Neural progenitor cell (in vitro differentiated cells): ENCODE measurements at places on chromosomes 7 and 10.

GRCh38 chr7:88449410-88449809, 142.7 kb upstream of the STEAP4 start:
- no peak overlapping the region for H3K4me3 ChIP-seq
- H3K36me3 ChIP-seq, result no peaks in the 10 kb centered on the region
- H3K4me1 ChIP-seq, result peaks cover 4% of the 10 kb centered on the region
- no peak overlapping the region for H3K27ac ChIP-seq

DNA sequence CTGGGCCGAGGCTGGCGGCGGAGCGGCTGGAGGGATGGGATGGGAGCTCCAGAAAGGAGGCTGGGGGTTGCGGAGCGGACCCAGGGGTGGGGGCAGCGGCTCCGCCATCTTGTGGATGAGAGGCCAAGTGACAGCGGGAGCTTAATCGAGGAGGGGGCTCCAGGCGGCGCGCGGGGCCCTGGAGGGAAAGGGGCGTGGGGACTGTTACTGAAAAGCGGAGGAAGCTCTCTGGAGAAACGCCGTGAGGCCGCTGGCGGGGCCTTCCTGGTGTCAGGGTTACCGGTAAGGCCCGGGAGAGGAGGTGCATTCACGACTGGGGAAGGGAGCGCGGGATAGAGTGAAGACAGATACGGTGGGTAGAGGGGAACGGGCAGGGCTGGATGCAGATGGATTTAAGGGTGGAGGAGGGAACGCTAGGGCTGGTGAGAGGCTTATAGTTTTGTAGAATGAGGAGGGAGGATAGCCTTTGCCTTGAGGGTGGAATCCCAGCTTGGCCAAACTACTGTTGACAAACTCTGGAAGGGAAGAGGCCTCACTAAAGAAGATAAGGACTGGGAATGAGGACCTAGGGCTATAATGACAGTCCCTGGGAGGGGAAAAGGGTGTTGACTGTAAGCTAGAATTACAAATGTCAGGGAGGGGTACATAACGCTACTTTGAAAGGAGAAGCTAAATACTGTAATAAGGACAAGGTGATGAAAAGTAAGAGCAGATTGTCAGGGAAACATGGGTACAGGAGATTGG, 535 bp downstream of the BTRC start:
- peak overlapping the region; percentile 68 for H3K4me3 ChIP-seq
- peak overlapping the region; percentile 59 for H3K27ac ChIP-seq
- DNase-seq, result peak; percentile 94
- H3K36me3 ChIP-seq, result no peaks in the 10 kb centered on the region
- no peaks in the 10 kb centered on the region for H3K27me3 ChIP-seq

DNA sequence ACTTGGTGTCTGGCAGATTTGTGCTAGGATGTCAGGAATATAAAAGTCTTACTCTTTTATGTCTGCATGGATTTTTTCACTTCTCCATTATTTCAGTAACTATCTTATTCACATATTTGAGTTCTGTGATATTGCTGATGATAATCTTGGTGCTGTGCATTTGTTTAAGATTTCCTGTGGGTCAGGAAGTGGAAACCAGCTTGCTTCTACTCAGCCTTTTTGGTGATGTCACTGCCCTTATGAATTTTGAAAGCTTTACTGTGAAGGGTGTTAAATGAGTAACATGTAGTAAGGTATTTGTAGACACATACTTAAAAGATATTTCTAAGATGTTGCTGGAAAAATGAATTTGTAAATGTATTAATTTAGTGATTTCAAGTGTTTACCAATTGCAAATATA, 69.5 kb upstream of the VOPP1 start:
- no peaks in the 10 kb centered on the region for H3K4me1 ChIP-seq
- no peaks in the 10 kb centered on the region for H3K27me3 ChIP-seq
- no peak for DNase-seq
- no peak overlapping the region for H3K4me3 ChIP-seq
- no peak overlapping the region for H3K27ac ChIP-seq
- no peaks in the 10 kb centered on the region for H3K36me3 ChIP-seq

GRCh38 chr10:408236-408635, 273.0 kb downstream of the ZMYND11 start:
- H3K27me3 ChIP-seq, result no peaks in the 10 kb centered on the region
- H3K4me3 ChIP-seq, result no peak overlapping the region
- H3K4me1 ChIP-seq, result peaks cover 8% of the 10 kb centered on the region
- no peak overlapping the region for H3K27ac ChIP-seq
- no peak for DNase-seq

GRCh38 chr7:46859963-46860475, 721.9 kb downstream of the TNS3 start:
- no peak overlapping the region for H3K27ac ChIP-seq
- no peaks in the 10 kb centered on the region for H3K27me3 ChIP-seq
- DNase-seq, result no peak
- H3K36me3 ChIP-seq, result no peaks in the 10 kb centered on the region
- no peak overlapping the region for H3K4me3 ChIP-seq

DNA sequence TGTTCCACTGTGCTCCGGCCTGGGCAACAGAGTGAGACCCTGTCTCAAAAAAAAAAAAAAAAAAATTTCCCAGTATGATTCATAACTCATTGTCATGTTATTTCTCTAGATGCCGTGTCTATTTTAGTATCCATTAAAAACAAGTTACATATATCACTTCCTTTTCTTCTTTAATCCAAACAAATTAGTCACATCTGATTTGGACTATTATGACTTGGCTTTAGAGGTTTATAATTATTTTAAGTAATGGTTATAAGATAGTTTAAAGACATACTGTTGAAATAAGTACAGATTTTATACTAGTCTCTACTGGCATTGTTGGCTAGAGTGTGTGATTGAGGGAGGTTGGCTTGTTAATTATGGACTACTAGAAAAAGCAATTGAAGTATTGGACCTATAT, 53.3 kb downstream of the ZMYND11 start:
- peaks cover 11% of the 10 kb centered on the region for H3K36me3 ChIP-seq
- H3K27ac ChIP-seq, result no peak overlapping the region
- no peak overlapping the region for H3K4me3 ChIP-seq
- no peak for DNase-seq
- H3K4me1 ChIP-seq, result no peaks in the 10 kb centered on the region

DNA sequence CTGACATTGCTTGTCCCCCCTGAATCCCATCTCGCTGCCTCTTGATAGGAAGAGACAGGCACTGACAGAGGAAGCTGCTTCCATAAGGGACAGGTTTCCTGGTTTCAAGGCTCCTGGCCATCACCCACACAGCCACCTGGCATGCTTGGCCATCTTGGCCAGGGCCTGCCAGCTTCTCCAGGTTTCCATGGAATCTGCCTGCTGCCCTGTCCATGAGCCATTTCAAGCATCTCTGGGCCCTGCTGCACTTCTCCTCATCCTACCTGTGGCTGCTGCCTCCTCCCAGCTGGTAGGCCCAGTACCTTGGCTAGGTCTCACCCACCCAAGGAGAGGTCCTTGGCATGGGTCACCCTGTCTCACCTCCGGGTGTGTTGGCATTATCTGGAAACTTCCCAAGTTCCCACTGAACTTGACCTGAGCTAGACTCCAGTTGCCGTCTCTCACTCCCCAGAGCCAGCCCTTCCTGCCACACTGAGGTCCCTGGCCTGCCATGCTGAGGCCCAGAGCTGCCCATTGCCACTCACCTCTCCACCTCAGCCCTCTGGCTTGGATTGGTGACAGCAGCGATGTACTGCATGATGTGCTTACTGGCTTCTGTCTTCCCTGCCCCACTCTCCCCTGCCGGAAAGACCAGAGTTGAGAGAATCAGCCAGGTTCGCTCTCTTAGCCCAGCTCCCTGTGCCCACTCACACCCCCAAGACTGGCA, 2.6 kb downstream of the MYO1G start:
- no peaks in the 10 kb centered on the region for H3K36me3 ChIP-seq
- H3K4me1 ChIP-seq, result no peaks in the 10 kb centered on the region
- DNase-seq, result no peak

DNA sequence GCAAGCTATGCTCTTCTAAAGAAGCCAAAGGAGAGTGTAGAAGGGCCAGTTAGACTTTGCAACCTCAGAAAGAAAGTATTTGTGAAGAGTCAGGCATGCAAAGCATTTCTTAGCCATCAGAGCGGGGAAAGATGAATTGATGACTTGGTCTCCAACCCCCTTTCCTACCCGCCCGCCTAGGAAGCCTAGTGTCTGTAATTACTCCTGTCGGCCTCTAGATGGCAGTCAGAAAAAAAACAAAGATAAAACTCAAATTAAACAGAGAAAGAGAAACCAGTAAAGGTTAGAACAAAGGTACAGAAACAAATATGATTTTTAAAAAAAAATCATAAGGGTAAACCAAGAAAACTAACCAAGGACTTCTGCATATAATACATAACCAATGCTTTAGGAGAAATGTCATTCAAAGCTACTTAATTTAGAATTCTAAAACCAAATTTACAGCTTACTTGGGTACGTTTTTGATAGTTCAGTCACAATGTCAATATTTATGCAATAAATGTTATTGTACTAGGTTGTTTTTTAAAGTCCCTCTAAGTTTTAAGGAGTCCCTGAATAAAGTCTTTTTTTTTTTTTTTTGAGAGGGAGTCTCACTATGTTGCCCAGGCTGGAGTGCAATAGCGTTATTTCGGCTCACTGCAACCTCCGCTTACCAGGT, 97.6 kb downstream of the LYZL1 start:
- H3K36me3 ChIP-seq, result no peaks in the 10 kb centered on the region
- no peaks in the 10 kb centered on the region for H3K4me1 ChIP-seq
- DNase-seq, result peak; percentile 62
- no peak overlapping the region for H3K4me3 ChIP-seq

GRCh38 chr10:7424315-7424714, 13.5 kb upstream of the SFMBT2 start:
- H3K27me3 ChIP-seq, result no peaks in the 10 kb centered on the region
- no peak overlapping the region for H3K27ac ChIP-seq
- no peaks in the 10 kb centered on the region for H3K36me3 ChIP-seq
